Fibroblast of skin of back (primary cell): ENCODE measurements at places on chromosomes 11 and 22.

- no peak for DNase-seq
Observed at GRCh38 chr11:86991341-86991740, 36.1 kb upstream of the FZD4 start.

- DNase-seq, result no peak
Observed at GRCh38 chr22:17167486-17167885, 8.4 kb upstream of the HDHD5 start.

DNA sequence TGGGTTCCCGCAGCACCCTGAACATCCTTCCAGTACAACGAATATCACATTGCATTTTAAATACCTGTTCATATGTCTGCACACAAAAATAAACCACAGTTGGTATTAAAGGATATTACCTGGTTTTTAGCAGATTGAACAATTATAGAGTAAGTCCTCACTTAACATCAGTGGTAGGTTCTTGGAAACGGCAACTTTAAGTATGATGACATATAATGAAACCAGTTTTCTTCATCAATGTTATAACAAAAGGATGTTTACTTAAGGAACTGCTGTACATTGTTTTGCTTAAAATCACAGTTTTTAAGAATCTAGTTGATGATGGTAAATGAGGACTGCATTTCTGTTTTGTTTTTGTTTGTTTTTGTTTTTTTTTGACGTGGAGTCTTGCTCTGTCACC, 28.0 kb downstream of the TRIM66 start:
- peak; percentile 14 for DNase-seq

GRCh38 chr22:36156119-36156514, 4.4 kb downstream of the APOL3 start:
- no peak for DNase-seq

DNA sequence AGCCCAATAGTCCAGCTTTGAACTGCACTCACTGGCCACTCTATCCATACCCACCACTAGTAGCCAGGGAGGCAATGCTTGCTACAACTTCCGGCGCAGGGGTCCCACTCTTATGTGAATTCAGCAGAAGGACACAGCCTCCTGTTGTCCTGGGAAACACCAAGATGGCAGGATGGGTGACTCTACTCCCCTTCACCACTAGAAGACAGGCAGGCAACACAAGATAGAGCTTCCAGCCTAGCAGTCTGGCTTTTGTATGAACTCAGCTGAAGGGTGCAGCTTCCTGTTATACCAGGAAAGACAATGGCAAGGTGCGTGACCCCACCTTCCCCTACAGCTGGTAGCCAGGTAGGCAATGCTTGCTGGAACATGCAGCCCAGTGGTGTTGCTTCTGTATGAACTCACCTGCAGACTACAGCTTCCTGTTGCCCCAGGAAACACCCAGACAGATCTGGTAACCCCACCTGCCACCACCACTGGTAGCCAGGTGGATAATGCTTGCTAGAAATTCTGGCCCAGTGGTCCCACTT, 205.2 kb upstream of the KIRREL3 start:
- no peak for DNase-seq

GRCh38 chr11:2811206-2812091, 74.1 kb downstream of the CDKN1C start:
- no peak for DNase-seq

GRCh38 chr11:87428266-87428665, 390.5 kb downstream of the TMEM135 start:
- DNase-seq, result peak; percentile 84

DNA sequence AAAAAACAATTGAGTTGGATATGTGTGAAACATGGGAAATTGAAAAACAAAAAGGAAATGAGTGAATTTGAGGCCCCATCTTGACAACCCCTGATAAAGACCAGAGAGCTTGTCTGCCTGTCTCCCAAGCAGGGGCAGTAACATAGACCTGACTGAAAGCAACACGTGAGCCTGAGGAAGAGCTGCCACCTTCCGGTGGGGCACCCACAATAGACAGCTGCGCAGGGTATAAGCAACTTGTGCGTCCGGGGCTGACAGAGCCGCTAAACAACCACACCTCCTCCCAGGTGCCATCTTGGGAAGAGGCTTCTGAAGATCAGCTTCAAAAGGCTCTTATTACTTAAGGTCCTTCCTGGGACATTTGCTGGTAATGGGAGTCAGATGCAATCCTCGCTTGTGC, 166.8 kb downstream of the NTM start:
- DNase-seq, result no peak

DNA sequence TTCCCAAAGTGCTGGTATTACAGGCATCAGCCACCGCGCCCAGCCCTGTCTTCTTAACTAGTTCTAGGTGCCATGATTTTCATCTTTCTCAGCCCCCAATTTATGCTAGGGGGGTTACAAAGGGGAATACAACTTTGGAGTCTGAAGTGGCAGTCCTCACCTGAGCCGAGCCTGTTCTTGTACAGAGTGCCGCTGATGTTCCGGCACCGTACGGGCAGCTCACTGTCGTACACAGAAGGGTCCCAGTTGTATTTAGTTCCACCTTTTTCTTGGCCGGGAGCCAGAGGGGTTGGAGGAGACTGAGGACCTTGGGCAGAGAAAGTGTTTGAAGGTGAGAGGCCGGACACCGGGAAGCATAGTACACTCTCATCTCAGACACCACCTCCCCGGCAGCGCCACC, 7.3 kb downstream of the DEAF1 start:
- DNase-seq, result no peak

DNA sequence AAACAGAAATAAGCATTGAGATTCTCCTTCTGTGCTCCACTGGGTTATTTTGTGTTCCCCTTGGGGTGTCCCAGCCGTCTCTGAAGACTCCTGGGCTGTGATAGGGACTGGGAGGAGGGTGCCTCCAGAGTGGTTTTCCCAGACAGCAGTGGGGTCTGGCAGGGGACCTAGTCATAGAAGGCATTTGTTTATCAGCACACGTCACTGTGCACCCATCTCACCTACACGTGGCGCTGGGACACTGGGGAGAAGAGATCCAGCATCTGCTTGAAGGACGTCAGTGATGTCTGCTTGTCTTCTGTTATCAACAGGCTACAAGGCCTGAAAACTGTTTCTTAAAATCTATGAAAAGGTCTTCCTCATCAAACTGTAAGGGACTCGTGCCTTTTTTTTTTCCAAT, 34.2 kb upstream of the PICK1 start:
- no peak for DNase-seq

GRCh38 chr11:60915248-60915914, 1.4 kb downstream of the TMEM109 start:
- DNase-seq, result peak; percentile 77

DNA sequence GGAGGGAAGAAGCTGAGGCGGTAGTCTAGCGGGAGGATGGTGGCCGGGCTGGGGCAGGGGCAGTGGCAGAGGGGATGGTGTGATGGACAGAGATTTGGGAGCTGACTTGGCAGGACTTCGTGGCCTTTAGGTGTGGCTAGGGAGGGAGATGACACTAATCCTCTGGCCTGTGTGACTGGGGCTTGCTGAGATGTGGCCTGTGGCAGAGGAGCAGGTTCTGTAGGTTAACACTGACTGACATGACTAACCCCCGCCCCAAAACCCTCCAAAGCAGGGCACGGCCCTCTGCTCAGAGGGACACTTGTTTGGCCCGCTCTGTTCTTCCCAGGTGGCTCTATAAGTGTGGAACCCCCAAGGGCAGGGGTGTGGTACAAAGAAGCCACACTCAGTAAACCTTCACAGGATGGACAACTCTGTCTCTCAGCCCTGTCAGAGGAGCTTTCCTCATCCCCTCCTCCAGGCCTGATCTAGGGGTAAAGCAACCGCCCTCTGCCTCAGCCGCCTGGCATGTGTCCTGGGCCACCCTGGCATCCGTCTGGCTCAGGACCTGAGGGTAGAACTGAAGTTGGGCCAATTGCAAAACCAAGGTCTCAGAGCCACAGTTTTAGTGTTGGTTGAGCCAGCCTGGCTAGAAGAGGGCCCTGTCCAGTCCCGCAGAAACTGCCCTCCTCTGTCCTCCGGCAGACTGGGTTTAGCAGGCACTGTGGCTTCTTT, 15.6 kb downstream of the TOM1 start:
- no peak for DNase-seq

DNA sequence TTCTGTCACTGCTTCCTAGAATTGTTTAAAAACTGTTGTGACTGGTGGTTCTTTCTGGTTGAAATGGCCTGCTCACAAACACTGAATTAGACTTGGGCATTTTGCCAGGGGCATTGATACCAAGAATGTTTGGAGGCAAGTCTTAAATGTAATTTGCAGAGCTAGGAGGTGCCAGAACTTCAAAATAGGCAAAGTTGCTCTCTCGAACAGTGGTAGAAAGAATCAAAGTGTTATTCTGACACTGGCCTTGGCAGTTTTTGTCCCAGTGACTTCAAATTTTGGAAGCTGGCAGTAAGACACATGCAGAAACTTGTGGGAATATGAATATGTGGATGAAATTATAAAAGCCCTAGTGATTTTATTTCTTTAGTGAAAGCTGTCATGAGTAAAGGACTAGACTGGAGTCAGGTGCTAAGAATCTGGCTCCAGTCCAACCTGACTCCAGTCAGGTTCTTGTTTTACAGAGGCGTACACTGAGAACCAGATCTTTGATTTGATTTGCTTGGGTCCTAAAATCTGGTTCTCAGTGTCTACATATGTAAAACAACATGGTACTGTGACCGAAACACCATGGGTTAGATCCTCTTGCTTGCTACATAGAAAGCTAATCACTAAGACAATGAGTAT, 20.9 kb downstream of the SVIP start:
- no peak for DNase-seq

GRCh38 chr22:30234786-30235470, 11.6 kb downstream of the LIF start:
- peak; percentile 69 for DNase-seq

DNA sequence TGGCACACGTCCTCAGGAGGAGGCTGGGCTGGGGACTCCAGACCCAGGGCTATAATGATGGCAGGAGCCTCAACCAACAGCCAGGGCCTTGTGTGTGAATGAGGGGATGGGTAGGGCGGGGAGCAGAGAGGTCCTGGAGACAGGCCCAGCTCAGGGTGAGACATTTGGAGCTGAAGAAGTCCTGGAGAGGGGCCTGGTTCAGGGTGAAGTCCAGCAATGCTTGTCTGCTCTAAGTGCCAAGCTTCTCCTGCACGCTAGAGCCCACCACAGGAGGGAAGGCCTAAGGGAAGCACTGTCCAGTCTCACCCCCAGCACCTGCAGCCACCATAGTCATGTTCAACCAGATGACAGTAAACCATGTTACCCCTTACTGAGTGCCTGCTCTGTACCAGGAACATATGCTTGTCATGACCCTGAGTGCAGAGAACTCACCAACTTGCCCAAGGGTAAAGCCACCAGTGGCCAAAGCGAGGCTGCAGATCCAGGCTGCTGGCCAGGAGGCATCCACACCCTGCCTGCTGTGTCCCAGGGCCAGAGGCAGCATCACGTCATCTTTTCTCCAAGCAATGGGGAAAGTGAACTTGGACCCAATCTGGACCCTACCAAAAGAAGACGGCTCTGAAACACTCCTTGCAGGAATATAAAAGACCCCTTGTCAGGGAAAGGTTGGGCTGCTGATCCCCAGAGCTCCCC, 24.0 kb downstream of the LMO1 start:
- no peak for DNase-seq

DNA sequence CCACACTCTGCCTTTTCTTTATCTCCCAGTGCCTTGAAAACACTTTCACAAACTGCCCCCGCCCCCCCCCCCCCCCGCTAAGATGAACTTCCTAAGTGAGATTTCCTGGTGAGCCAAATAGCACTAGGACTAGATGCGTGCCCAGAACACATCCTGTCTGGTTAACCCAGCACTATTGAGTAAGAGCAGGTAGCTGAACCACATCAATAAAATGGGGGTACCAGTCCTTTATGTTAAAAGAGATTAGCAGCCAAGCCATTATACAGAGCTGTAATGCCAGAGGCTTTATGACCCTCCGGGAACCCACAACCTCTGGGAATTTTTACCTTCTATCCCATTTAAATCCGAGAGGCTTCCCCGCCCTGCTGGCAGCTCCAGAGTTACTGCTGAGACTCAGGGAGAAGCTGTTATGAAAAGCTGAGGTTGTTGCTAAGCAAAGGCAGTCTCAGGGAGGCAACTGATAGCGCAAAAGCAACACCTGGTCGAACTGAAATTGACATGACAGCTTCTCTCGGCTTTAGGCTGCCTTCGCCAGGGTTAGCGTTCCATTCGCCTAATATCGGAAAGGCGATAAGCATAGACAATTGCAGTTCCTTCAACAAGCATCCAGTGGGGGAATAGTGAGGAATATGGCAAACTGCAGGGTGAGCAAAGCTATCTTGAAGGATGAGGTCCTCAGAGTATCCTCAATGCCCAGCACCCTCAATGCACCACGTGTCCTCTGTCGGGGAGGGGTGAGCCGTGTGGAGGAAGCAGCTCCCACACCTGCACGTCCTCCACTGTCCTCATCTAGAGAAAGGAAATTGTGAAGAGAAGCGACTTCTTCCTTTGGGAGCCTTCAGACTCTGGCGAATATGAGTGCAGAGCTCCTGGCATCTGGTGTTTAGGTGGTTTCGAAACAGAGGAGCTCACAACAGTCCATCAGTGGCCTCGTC, 977.0 kb downstream of the NTM start:
- no peak for DNase-seq

DNA sequence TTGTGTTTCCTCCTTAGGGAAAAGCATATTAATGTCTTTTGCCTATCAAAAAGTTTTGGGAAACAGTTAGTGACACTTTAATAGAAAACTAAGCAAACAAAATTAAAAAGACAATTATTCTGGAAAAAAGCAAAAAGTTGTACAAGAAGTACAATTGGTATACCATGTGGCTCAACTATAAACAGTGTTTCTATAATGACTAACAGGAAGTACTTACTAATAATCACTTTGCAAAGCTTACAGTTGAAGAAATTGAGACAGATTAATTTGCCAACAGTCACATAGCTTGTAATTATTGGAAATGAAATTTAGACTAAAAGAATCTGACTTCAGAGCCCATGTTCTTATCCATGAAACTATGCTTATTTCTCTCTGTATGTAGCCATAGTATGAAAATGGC, 24.7 kb downstream of the PPME1 start:
- peak; percentile 17 for DNase-seq

DNA sequence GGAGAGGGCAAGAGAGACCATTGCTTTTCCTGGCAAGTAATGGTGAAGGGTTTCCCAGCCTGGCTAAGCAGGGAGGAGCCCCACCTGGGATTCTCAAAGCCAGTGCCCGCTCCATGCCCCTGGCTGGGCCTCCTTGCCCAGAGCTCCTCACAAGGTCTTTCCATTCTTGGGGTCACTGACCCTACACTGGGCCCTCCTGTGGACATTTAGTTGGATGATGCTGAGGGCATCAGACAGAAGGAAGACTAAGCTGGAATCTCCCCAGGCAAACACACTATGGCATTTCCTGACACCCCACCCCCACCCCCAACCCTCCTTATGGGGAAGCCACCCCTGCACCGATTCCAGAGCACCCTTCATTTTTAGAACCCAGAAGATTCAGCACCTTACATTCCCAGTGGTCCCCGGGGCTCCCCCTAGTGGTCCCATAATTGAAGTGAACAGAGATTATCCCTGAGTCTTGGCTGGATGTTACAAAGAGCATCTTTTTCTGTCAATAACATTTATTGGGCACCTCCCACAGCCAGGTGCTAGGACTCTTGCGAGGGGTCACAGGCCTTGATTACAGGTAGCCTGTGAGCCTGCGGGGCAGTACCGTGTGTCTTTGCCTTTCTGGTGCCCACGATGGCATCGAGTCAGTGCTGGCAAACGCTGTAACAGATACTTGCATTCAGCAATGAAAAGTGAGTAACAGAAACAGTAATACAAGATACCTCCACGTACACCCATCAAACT, 548.5 kb downstream of the BUD13 start:
- peak; percentile 32 for DNase-seq
